ENCODE measurements at places on chromosomes 7 and 10. TPM values are rescaled to one million over a fixed set of nuclear protein-coding genes. Genes with fewer than 3 reads are reported as not detected.
A peak's percentile ranks its signal among the peaks of the same experiment; 100 is the strongest.

Gene CPA4
- total RNA-seq: 2.3 TPM

Gene NEUROG3
- not detected for total RNA-seq

Gene SFTPA1
- 6.3 TPM for total RNA-seq

Gene FAM25G
- total RNA-seq: not detected

Gene RBM20
- total RNA-seq: 0.67 TPM

Gene ZNF282
- total RNA-seq: 27.2 TPM

DNA sequence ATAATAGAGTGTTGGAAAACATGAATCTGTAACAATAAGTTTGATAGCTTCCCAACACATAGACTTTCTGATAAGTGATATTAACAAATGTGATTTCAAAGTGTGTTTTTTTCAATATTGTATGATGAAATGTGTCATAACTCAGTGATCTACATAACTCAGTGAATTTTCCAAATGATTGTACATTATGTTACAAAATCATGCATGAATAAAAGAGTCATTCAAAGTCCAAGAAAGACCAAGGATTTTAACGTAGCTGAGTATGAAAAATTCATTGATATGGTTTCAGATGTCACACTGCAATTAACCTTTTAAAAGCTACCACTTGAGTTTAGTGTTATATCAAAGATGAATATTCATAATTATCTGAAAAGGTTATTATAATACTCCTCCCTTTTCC lies 111.2 kb downstream of the MYOF start:
- DNase-seq: no peak

- no peak for DNase-seq
Measured at GRCh38 chr10:23171232-23171876, 20.8 kb upstream of the PTF1A start.

GRCh38 chr10:119100434-119101238 lies 3.3 kb upstream of the DENND10 start:
- DNase-seq: peak; percentile 10

DNA sequence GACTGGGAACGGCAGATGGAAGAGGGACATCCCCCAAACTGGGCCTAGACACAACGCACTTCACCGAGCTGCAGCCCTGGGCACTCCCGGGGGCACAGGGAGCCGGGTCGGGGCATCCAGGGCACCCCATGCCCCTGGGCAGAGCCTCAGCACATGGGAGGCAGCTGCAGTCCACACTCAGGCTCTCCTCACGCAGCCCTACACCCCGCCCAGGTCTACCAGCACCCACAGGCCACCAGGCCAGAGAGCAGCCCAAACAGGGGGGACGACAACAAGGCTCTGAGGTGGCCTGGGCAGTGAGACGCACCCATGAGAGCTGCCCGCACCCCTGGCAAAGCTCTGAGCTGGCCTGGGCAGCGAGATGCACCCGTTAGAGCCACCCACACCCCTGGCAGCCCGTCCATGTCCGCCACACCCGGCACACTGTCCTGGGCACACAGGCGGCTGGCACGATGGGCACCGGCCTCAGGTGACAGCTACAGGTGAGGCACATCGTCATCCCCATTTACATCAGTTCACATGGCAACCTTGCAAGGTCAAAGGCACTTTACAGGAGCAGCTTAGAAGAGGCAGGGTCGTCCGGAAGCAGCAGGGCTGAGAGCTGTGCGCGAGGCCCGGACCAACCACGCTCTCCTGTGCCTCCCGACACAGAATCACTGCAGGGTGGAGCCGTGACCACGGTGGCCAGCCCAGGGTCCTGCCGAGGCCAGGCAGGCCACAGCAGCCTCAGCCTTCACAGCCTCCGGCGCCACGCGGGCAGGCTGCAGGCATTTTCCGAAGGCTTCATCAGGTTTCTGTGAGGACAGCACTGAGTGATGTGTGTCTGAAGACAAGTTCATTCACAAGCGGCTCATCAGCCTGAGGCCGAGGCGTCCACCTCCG lies 228.6 kb downstream of the MAD1L1 start:
- peak; percentile 39 for DNase-seq

GRCh38 chr10:103549349-103549685 lies 55.8 kb downstream of the NEURL1 start:
- DNase-seq: peak; percentile 26

- no peak for DNase-seq
Measured at GRCh38 chr10:94111367-94111766, 117.6 kb downstream of the PLCE1 start.

- no peak for DNase-seq
Measured at GRCh38 chr7:33494474-33494873, 365.1 kb downstream of the BBS9 start.

- DNase-seq: no peak
Measured at GRCh38 chr10:42734536-42734935, 48.1 kb upstream of the BMS1 start.

GRCh38 chr10:919481-919880 lies 12.0 kb downstream of the LARP4B start:
- no peak for DNase-seq

GRCh38 chr7:97873606-97874005 lies 1.4 kb upstream of the ASNS start:
- DNase-seq: no peak

DNA sequence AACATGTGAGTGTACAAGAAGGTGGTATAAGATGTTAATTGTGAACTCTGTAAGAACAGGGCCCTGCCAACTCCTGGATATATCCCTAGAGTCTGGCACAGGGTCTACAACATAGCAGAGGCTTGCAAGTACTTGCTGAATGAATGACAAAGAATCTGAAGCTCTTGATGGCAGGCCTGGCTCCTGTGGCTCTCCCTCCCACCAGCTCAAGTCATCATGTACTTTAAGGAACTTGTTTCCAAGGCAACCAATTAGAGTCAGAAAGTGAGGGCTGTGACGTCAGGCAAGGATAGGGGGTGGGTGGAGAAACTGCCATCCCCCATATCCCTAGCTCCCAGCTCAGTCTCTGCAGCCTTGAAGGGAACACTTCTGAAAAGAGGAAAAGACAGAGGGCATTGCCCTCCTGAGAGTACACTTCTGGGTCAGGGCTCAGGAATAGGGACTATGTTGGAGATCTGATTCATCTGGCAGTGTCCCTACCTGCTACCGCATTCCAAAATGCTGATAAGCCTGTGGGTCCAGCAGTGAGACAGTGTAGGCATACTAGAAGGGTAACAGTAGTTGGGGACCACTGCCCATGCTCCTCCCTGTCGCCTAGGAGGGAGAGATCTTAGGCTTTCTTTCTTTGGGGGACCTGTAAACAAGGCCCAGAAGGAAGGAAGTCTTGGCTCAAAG lies 34.6 kb upstream of the BTRC start:
- no peak for DNase-seq

GRCh38 chr7:102439963-102440795 lies 6.8 kb downstream of the ORAI2 start:
- no peak for DNase-seq

- peak; percentile 42 for DNase-seq
Measured at GRCh38 chr10:3413937-3414666, 241.5 kb upstream of the PITRM1 start.

DNA sequence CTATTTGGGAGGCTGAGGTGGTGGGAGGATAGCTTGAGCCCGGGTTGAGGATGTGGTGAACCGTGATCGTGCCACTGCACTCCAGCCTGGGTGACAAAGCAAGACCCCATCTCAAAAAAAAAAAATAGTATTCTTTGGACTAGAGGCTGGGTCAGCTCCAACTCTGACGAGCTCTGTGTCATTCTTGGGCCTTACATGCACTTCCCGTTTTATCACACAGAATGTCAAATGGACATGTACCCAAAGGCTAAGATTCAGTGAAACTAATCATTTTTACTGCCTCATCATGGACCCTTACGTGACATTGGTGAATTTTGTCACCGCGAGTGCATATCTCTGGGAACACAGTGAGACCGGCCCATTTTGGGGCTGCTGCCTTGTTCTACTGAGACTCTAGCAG lies 27.3 kb downstream of the PALD1 start:
- no peak for DNase-seq

- no peak for DNase-seq
Measured at GRCh38 chr7:20019757-20020432, 197.3 kb downstream of the MACC1 start.

DNA sequence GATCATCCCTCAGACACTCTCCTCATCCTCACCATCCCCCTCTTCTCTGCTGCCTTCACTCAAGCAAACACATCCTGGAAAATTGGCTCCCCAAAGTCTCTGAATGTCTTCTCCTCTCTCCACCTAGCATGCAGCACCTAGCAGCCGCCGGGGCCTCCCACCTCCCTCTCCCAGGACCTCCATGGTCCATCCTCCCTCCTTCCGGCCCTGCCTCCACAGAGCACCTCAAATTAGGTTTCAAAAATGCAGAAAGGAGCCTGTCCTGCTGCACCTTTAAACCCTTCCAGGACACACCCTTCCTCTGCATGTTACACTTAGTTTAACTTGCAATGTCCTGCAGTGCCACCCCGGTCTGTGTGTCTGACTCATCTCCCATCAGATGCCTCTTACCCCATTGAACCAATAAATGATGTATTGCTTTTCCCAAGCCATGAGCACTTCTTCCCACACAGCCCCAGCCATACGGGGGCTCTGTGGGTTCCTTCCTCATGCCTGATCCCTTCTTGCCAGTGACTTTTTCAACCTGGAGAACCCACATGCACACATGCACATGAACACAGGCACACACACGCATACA lies 582.5 kb upstream of the MGMT start:
- DNase-seq: no peak

DNA sequence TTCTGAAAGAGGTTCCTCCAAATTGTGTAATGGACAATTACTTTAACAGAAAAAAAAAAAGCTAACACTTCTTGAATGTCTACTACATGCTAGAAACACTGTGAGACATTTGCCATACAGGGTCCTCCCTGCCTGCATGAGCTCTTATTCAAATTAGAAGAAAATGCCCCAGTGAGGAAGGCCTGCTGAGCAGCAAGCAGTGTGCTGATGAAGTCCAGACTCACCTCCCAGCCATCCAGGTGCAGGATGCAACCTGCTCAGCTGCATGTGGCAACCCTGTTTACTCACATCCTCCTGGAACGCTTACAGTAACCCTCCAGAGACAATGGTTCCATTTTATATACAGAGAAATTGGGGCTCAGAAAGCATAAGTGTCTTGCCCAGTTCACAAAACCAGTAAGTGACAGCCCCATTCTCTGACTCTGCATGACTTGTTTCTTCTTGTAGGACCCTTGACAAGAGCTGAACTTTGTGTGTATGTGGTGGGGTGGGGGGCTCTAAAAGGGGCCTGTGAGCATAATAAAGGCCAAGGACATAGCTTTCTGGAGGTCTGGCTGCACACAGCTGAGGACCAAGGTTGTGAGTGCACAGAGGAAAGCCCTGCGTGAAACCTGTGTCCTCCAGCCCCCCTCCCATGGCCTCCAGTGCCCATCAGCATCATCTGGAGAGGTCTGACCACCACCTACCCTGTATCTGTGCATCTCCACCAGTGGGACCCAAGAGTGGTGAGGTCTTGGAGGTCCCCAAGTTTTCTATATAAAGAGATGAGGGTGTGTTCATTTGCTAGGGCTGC lies 387.8 kb downstream of the GRID1 start:
- no peak for DNase-seq

GRCh38 chr10:80452069-80452468 lies 2.0 kb upstream of the TSPAN14 start:
- DNase-seq: no peak

GRCh38 chr7:135905355-135905754 lies 71.8 kb downstream of the MTPN start:
- no peak for DNase-seq

- DNase-seq: no peak
Measured at GRCh38 chr10:18231480-18231879, 91.3 kb downstream of the CACNB2 start.

- no peak for DNase-seq
Measured at GRCh38 chr10:4474829-4475228, 351.2 kb upstream of the AKR1E2 start.

GRCh38 chr7:150317748-150318444 lies 5.3 kb upstream of the LRRC61 start:
- no peak for DNase-seq

- DNase-seq: peak; percentile 72
Measured at GRCh38 chr7:148983200-148984146, 44.8 kb downstream of the PDIA4 start.

- no peak for DNase-seq
Measured at GRCh38 chr7:36506820-36507219, 117.2 kb downstream of the ANLN start.

GRCh38 chr10:74223755-74224529 lies 72.9 kb downstream of the ADK start:
- no peak for DNase-seq

- DNase-seq: no peak
Measured at GRCh38 chr10:126659750-126660149, 10.7 kb downstream of the C10orf90 start.

- no peak for DNase-seq
Measured at GRCh38 chr7:157255201-157255606, 81.6 kb upstream of the DNAJB6 start.

DNA sequence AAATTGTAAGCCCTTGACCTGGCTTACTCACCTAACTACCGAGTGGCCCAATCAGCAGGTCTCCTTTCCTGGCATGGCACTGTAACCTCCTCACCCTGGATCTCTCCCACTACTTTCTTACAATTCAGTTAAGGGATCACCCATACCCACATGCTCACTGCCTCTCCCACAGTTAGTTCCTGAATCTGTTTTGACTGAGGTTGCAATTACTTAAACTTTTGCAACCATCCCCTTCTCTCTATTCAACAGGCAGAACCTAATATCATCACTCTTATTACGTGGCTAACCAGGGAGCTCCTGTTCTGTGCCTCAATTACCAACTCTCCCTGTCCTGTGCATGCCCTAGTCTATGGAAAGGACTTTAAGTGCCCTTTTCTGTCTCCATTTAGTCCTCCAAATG lies 84.2 kb upstream of the IKZF1 start:
- DNase-seq: no peak
